ENCODE measurements at places on chromosomes 7 and 10. TPM values are rescaled to one million over a fixed set of nuclear protein-coding genes. Genes with fewer than 3 reads are reported as not detected.

Gene CYP2C19
- total RNA-seq = 0.12 TPM

Gene TYW1B
- total RNA-seq = 3.3 TPM

DNA sequence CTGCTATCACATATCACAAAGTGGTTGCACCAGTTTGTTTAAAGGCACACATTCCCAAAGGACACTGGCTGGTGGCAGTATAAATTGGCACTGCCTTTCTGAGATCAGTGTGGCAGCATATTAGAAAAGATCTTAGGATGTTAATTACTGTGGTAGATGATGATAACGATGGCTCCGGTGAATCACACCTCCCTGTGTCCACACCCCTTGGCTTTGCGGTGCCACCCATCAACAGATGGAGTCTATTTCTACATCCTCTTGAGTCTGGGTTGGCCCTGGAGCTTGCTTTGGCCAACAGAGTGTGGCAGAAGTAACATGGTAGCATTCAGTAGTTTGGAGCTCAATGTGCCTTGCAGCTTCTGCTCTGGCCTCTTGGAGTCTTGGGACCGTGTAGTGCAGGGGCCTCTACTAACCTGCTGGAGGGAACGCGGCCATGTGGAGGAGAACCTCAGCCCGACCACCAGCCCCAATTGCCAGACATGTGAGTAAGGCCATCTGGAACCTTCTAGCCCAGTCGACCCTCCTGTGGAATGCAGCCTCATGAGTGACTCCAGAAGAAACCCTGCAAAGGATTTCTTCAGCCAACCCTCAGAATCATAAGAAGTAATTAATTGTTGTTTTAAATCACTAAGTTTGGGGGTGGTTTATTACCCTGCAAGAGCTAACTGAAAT, 27.2 kb upstream of the PLEKHA1 start:
- no peak for DNase-seq

DNA sequence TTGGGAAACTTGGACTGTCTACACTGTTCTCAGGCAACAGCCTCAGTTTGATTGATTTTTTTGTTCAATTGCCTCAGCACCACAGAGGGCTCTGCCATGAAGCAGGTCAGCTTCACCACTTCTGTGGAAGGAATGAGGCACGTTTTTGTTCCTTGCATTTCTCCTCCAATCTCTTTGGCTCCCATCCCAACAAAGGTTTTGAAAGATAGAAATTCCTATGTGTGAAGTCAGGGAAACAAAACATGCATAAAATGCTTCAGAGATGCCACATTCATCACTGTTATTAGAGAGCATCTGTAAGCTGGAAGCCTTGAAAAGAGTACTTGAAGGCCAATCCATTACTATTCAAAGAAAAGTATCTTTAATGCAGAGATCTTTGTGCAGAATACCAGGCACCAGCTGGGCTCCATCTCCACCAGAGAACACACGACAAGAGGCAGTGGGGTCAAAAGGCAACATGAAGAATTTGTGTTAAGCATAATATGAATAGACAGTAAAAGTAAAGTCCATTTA, 249.1 kb upstream of the LYZL1 start:
- no peak for DNase-seq

- no peak for DNase-seq
Measured at GRCh38 chr7:69878591-69878990, 280.3 kb downstream of the AUTS2 start.

DNA sequence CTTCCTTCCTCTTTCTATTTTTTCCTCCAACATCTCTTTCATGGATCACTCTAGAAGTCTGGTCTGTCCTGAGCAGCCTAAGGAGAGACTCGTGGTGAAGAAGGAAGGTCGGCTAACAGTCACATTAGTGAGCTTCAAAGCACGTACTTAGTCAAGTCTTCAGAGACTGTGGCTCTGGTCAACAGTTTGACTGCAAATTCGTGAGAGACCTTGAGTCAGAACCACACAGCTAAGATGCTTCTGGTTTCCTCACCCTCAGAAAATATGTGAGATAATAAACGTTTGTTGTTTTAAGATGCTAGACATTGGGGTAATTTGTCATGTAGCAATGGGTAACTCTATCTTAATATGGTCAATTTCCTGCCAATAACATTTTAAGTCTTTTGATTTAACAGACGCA, 126.2 kb upstream of the LRRN3 start:
- no peak for DNase-seq

DNA sequence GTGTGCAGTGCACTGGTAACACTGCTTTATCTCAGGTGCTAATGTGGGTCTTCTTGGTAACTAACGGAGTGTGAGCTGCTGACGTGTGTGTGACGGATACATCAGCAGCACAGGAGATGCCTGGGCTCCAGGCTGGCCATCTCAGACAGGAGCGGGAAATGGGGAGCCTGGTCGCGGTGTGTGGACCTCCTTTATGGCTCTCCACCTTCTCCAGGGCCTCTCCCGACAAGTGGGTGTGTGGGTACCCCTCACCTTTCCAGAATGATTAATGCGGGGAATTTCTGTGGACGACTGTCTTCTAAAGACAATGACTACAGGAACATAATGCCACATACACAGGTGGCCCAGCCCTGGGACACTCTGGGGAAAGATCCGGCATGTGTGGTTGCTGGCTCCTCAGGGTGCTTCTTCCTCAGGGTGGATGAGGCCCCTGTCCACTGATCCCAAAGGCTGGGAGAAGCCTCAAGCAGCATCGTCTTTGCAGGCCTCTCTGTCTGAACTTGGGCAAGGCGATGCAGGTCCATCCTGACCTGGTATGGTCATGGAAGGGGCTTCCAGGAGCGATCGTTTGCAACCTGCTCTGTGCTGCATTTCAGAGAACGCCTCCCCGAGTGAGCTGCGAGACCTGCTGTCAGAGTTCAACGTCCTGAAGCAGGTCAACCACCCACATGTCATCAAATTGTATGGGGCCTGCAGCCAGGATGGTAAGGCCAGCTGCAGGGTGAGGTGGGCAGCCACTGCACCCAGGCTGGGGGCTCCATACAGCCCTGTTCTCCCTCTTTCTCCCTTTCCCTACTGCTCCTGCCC, 20.3 kb upstream of the CSGALNACT2 start:
- DNase-seq = no peak

GRCh38 chr10:113891476-113891875, 37.0 kb downstream of the NHLRC2 start:
- DNase-seq = no peak

DNA sequence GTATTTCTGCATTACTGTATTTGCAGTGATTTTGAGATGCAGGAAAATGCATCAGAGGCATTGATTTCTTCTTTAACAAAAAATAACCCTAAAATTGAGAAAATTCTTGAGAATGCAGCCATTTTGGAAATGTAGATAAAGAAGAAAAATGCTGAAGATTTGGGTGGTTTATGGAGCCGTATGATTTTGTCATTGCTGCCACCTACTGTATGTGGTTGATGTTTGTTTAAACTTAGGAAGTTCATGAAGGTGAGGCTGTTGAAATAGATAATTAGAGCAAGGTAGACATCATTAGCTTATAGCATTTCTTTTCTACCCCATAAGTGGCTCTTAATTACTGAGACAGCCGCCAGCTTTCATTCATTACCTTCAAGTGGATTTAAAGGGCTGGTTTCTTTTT, 92.1 kb upstream of the SAMD8 start:
- DNase-seq = no peak

Gene POU6F2
- total RNA-seq = not detected

- no peak for DNase-seq
Measured at GRCh38 chr7:41133690-41134299, 569.1 kb downstream of the INHBA start.

GRCh38 chr7:33024189-33024757, 38.3 kb downstream of the NT5C3A start:
- no peak for DNase-seq

GRCh38 chr7:55641273-55641691, 69.0 kb upstream of the VOPP1 start:
- DNase-seq = peak; percentile 46

Gene CALCR
- not detected for total RNA-seq

- no peak for DNase-seq
Measured at GRCh38 chr10:97089209-97089870, 96.4 kb downstream of the SLIT1 start.

Gene FAM25C
- not detected for total RNA-seq

Gene AZGP1
- not detected for total RNA-seq

DNA sequence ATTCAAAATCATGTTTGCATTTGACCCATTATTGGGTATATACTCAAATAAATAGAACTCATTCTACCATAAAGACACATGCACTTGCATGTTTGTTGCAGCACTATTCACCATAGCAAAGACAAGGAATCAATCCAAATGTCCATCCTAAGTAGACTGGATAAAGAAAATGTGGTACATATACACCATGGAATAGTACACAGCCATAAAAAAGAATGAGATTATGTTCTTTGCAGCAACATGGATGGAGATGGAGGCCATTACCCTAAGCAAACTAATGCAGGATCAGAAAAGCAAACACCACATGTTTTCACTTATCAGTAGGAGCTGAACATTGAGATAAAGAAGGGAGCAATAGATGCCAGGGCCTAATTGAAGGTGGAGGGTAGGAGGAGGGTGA, 12.0 kb upstream of the HHEX start:
- DNase-seq = no peak

GRCh38 chr7:131459256-131459655, 97.2 kb downstream of the PODXL start:
- DNase-seq = no peak

Gene HYAL4
- total RNA-seq = not detected

DNA sequence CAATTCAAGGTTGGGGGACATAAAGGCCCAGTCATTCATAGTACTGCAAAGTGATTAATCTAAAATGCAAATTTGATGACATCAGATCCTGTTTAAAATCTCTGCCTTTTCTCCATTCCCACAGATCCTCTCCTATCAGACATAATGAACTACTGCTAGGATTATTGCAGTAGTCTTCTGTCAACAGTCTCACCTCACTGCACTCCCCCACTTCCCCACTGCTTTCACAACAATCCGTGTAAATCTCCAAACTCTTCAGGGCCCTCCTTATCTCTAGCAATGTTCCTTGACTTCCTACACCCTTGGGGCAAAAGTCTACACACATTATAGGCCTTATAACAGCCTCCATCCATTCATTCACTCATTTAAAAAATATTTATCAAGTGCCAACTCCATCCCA, 112.4 kb downstream of the KBTBD2 start:
- DNase-seq = no peak

- DNase-seq = no peak
Measured at GRCh38 chr7:156368053-156368843, 272.3 kb upstream of the RNF32 start.

GRCh38 chr7:6159097-6159483, 113.3 kb downstream of the CYTH3 start:
- no peak for DNase-seq

Gene LRRC18
- total RNA-seq = not detected

- DNase-seq = no peak
Measured at GRCh38 chr7:44085546-44085945, 3.2 kb upstream of the POLM start.

DNA sequence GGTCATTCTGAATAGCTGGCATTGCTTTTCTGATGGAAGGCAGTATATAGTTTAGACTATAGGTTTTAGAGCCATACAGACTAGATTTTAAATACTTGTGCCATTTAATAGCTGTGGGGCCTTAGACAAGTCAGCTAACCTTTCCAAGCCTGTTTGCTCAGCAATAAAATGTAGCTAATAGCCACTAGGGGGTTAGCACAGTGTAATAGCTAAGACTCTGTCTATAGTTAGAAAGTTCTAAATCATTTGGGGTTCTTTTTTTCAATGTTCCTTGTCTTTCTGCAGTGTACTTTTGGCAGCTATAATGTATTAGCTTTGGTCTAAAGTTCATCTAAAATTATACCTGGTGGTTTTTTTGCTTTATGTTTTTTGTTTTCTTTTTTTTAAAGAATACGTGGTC, 7.5 kb upstream of the KIFBP start:
- DNase-seq = no peak

Gene INMT
- total RNA-seq = not detected

Gene CAV1
- not detected for total RNA-seq
